ENCODE measurements at places on chromosomes 7 and 10. TPM values are rescaled to one million over a fixed set of nuclear protein-coding genes. Genes with fewer than 3 reads are reported as not detected.

DNA sequence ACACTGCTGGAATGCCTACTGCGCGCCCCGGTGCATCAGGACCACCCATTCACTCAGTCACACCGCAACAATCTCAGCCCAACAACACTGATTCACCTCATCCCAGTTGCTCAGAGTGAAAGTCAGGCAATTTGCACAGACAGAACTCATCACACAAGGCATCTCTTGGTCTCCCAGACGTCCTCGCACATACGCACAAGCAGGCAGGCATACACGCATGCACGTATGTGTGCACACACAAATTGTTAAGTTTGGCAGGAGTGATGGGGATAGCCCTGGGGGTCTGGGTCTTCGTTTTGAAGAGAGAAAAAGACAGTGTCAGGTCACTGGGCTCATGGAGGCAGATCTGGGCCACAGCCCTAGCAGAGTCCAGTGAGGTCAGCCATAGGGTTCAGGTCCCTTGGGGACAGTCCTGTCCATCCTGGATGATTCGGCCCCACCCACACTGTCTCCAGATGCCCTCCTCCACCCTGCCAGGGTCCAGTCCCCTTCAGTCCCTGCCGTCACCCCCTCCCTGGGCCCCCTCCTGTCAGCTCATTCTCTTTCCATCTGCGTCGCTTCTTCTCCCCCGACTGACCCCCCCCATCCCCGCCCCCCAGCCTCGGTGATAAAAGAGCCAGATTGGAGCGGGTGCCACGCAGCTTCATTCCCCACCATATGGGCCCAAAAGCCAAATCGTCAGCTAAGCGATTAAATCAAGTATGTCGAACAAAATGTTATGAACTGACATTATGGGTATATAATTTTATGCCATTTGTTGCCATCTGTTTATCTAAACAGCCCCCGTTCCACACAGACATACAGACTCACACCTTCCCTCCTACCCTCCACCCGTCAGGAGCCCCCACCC lies 48.5 kb upstream of the SLF2 start:
- DNase-seq: no peak

DNA sequence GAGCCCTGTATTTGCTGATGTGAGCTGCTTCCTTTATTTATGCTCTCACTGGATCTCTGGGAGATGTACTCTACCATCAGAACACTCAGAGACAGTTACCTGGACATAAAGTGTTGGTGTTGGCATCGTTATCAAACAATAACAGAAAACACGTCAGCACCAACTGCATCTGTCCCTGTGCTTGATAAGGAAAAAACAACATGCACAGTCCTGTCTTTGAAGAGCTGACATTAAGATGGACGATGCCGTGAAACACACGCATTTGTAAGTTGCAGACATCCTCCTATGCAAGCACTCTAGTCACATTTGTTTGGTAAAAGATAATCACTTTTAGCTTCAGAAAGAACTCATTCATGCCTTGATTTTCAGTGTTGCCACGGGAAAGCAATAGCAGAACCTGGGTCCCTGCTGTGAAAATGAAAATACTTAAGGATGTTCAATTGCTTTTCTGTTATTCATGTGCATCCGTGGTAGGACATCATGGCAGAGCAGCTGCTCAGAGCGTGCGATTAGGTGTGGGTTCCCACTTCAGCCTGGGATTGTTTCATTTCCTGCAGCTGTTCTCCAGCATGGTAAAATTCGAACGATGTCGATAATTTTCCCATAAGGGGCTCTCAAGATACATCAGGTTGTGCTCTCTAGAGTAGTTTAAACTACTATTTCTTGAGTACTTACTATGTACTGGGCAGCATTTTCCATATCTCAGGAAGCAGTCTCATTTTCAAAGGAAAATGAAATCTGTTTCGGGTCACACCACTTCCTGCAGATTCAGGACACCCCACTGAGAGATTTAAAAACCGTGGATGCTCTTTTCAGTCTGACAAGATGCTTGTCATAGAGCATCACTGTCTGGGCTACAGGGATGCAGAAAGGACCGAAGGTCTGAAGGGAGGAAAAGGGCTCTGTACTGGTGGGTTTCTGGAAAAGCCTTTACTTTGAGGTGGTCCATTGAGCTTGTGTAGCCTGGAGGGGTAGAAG lies 248.7 kb downstream of the CAMK1D start:
- no peak for DNase-seq

- no peak for DNase-seq
Observed at GRCh38 chr10:131035779-131036178, 275.7 kb downstream of the TCERG1L start.

DNA sequence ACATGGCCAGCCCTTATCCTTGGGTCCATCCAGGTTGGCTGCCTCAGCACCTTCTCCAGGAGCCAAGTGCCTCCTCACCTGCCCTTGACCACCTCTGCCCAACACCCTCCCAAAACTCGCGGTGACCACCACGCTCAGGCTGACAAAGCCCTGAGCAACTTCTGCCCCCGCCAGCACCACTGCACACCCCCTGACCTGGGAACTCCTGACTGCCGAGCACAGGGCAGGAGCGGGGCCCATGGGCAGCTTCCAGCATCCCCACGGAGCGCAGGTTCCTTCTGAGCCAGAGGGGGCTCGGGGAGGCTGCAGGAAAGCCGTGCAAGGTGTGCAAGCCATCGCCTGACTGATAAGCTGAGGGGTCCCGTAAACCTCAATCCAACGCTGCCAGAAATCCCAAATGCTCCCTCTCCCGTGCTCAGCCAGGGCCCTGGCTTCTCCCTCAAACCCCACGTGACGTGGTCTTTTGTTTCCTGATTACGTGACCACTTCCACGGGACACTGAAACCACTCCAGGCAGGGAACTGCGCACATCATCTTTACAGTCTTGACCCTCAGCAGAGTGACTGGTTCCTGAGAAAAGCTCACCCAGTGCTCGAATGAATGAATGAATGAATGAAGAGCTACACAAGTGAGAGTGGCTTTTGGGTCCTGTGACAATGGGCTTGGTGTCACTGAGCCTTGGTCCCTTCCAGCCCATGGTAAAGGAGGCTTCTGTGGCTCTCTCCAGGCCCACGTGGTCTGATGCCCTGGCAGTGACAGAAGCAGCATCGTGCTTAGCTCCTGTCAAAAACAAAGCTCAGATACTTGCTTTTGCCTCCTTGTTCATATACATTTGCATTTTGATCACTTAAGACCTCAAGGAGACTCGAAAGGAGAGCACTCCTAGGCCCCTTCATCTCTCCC lies 249.8 kb upstream of the PPP2R2D start:
- DNase-seq: no peak

DNA sequence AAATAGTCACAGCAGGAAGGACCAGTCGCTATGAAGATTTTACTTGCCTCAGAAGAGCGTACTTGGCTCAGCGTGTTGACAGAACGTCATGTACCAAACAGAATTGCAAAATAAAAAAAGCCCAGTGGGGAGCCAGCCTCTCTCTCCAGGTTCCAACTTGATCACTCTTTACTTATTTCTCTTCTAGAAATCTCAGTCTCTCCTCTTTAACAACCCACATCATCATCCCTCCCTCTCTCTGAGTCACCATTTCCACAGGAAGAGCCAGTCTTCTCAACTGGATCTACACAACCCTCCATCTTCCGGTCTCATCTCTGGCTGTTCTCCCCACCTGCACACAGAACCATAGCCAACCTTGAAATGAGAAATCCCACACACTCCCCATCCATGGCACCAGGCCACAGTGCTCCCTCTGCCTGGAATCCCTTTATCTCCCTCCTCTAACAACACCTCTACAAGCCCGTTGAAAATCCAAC lies 718.3 kb downstream of the GRID1 start:
- no peak for DNase-seq

GRCh38 chr7:30988351-30989005 lies 24.7 kb downstream of the GHRHR start:
- peak; percentile 80 for DNase-seq

- DNase-seq: no peak
Observed at GRCh38 chr10:132918617-132919373, 23.6 kb downstream of the CFAP46 start.

IDI2 gene
- total RNA-seq: not detected

EGFR gene
- 76.5 TPM for total RNA-seq

DNA sequence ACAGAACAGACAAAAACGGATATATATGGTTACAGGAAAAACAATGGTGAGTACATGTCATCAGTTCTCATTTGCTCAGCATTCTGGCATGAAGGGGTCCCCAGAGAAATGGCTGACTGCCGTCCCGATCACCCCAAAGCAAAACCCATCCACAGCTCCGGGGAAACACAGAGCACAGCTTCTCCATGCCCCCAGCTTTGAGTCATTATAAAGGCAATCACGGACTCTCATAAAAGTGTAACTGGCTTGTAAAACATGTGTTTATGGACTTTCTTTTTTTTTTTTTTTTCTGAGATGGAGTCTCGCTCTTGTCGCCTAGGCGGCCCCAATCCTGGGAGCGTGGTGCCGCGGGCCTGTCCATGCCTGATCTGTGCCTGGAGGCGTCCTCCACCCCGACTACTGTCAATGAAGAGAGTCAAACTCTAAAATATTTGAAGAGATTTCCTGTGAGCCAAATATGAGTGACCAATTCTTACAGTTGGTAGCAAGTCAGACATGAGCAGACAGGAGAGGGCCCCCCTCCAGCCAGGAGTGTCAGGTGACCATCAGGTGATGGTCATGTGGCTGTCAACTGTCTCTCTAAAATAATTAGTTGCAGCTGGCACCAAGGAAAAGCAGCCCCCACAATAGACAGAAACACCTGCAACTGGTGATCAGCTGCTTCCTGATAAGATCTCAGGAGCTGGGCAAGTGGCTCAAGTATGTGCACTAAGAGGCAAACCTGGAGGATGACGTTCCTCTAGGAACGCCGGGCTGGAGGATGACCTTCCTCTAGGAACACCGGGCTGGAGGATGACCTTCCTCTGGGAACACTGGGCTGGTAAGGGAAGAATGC lies 21.7 kb upstream of the NOM1 start:
- no peak for DNase-seq

GRCh38 chr7:73512018-73512780 lies 9.9 kb downstream of the BAZ1B start:
- no peak for DNase-seq

DNA sequence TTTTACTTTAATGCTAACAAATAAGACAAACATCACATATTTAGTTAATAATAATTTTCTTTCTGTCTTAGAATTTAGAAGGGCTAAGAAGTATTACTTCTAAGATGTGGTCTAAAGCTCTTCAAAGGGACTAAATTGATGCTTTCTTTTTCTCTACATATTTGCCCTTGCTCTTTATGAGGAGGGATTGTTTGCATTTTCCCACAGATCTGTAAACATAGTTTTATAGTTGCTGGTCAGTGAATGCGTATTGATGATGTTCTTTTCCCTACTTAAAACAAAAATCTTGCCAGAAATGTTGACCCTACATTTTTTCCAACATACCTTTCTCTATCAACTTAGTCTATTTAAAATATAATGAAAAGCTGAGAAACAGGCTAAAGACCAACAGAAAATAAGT lies 372.4 kb upstream of the LRGUK start:
- no peak for DNase-seq
